ENCODE measurements at places on chromosomes 5 and 9.

GRCh38 chr5:67381236-67381880 lies 184.8 kb upstream of the CD180 start:
- peak; percentile 73 for DNase-seq

- DNase-seq: no peak
Observed at GRCh38 chr5:126508251-126508961, 85.2 kb downstream of the GRAMD2B start.

DNA sequence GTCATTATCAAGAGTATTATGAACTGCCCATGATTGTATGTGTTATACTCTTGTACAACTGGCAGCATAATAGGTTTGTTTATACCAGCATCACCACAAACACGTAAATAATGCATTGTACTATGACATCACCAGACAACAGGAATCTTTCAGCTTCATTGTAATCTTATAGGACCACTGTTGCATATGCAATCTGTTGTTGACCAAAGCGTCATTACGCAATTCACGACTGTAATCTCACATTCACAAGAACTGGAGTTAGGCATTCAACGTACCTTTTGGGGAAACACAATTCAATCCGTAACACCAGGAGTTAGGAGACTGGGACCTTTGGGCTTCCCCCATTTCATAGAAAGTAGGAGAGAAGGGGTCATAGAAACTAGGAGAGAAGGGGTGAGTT lies 20.4 kb upstream of the ARSI start:
- no peak for DNase-seq

DNA sequence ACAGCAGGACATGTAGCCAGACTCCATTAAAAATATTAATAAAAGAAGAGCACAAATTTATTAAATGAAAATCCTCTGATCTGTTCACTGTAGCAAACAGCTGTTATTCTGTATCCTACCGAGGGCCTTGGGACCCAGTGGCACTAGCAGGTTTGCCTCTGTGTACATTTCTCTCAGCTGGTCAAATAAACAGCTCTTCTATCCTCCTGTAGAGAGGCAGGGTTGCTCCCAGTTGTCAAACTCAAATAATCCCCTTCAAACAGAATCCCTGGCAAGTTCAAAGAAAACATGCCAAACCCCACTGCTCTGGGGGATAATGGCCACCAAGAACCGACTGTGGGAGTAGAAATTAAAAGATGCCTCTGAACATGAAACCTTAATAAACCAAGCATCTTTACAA lies 1262.0 kb upstream of the DMAC1 start:
- peak; percentile 95 for DNase-seq

DNA sequence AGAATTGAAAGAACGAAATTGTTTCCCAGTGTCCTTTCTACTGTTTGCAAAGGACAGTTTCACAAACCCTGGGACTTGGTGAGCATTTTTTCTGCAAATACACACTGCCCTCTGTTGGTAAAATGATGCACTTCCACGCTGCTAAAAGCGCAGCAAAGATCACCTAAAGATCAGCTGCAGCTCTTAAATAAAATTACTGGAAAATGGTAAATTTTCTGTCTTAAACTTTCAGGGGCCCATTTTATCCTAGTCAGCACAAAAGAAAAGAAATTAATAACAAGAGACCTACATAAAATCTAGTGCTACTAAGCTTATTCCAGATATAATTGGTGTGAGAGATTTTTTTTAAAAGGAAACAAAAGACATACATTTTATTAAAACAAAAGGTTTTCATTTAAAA lies 566.0 kb downstream of the CAAP1 start:
- DNase-seq: peak; percentile 84

DNA sequence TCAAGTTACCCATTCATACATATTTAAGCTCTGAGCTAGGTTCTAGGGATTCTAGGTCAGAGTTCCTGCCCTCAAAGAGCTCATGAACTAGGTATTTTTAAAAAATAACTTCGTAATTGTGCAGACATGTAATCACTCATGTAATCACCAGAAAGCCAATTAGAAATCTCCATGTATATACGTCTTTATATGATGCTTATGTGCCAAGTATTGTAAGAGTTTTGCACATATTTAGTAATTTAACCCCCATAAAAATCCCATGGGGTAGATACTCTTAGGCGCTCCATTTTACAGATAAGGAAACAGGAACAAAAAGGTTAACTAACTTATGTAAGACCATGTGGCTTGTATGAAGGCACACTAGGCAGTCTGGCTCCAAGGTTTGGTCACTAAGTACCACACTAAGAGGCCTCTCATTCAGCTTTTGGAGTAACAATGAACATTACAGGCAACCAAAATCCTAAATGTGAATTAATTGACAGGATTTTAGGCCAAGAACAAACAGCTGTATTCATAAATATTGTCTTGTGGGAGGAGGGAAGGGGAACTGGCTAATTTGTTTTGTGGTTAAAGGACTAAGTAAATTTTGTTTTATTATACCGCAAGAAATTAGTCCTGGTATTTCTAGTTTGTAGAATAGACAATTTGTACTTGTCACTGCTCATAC lies 1.7 kb upstream of the OTULINL start:
- peak; percentile 40 for DNase-seq

DNA sequence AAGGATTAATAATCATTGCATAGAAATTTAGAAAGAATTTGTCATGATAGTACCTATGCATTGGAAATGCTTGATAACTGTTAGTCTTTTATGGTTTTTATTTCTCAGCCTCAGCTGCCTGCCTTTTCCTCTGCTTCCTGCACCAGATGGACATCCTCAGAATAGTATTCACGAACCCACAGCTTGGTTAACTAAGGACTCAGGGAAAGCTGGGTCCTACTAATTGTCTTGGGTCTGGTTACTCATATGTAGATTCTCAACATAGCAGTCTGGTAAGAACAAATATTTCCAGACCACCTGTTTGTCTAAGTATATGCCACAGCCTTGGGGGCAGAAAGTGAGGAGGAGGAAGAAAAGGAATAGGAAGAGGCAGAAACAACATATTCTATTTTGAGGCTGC lies 464.5 kb upstream of the SMARCA2 start:
- DNase-seq: no peak

DNA sequence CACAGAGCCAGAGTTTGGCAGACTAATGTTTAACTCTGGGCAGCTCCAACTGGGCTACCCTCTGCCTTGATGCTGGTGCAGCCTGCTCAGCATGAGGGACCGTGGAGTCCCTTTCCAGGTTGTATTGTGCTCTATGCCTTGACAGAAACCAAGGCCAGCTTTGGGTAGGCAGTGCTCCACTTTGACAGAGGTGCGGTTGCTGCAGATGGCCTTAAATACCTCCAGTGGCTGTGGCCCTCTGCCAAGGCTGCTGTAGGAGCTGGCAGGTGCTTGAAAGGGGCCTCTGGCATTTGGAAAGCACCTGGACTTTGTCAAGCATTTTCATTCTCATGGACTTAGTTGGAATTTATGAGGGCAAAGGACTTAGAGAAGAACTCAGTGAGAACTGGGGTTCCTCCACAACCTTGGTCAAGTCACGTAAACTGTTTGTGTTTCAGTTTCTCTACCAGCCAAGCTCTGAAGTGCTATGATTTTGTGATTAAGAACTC lies 249.7 kb upstream of the ZNF462 start:
- peak; percentile 71 for DNase-seq

DNA sequence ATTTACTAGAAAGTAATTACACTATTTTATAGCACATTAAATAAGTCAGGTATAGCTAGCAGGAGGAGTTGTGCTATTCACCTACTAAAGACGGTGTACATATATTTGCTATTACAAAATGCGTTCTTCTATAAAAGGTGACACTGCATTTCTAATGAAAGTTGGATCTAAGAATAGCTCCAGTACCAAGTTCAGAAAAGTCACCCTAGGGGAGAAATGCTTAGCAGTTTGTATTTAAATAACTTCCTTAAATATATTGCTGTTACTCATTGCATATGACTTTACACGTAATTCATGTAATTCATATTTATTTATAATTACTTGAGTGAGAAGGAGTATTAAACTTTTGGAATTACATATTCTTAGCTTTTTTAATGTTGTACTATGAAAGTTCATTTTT lies 7.0 kb upstream of the SUB1 start:
- no peak for DNase-seq

GRCh38 chr5:78496373-78496772 lies 136.0 kb downstream of the SCAMP1 start:
- DNase-seq: no peak

DNA sequence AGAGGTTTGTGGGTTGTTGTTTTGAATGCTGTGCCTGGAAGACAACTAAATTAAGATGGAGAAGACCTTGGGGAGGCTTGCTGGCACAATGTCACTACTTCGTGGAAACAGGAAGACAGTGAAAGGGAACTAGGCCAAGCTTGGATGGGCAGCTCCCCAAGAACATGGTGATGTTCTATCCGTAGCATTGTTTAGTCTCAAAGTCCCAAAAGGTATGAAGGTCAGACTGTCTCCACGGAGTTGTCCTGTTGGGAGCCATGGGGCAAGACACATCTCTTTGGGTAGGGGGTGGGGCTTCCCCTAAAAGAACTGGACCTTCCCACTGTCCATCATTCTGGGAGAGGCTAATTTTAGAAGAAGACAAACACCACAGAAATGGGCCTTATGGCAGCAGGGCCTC lies 140.5 kb downstream of the ENTREP1 start:
- DNase-seq: no peak

DNA sequence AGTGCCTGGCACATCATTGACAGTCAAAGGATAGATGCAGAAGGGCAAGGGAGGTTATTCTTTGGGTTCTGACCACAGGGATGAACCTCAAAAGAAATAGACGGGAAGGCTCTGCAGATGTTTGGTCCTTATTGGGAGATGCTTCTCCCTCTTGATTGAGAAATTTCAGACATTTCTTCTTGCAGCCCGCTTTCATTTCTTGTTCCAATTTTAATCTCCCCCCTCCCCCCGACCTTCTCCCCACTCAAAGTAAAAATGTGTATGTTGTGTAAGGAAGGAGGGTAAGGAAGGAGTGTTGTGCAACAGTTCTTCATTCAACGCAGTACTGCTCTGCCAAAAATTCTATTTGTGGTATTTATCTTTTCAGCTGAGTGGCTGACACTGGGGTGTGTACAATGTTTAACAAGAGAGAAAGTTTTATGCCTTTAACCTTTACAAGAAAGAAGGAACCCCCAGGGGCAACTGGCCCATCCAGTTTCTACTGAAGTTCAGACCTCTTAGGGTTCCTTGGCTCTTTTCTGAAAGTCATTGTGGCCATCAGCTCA lies 46.3 kb upstream of the TNFSF15 start:
- DNase-seq: no peak

GRCh38 chr5:658103-658502 lies 35.0 kb downstream of the TPPP start:
- no peak for DNase-seq
